ENCODE measurements at places on chromosomes 7 and 10.

DNA sequence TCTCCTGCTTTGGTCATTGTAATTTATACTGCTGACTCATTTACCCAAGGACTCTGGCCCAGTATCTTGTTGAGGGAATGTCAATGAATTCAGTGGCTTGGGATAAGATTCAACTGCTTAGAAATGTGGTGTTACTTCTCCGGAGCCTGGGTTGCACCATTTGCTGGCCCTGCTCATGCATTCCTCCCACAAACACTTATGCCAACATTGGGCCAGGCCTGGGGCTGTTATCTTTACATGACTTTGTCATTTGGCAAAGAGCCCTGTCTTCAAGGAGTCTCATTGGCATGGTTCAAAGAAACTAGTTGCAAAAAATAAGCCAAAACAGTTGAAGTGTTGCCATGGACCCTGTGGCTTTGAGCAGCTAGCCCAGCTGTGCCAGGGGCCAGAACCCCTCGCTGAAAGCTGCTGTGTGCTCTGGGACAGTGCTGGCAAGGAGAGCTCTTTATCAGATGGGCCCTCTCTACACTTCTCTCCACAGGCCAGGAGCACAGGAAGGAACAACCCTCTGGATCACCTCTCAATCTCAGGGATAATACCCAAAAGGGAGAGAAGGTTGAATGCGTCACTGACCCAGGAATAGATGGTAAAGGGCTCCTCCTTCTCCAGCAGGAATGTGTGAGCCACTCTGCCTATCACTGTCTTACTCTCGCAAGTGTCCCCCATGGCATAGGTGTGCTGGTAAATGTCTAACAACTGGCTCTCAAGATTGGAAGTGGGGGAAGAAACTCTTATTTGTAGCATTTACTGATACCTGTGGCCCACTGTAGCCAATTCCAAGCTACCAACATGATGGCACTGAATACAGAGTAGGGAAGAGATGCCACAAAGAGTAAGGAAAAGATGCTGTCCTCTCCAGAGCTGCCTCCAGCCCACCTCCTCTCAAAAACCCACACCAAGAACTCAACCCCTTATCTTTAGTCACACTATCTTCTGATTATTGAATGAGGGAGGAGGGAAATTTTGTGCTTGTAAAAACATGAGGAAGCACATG is 23.5 kb upstream of the PDE1C start:
- peak; percentile 96 for DNase-seq

- DNase-seq: no peak
Measured at GRCh38 chr7:33044401-33044718, 18.2 kb downstream of the NT5C3A start.

DNA sequence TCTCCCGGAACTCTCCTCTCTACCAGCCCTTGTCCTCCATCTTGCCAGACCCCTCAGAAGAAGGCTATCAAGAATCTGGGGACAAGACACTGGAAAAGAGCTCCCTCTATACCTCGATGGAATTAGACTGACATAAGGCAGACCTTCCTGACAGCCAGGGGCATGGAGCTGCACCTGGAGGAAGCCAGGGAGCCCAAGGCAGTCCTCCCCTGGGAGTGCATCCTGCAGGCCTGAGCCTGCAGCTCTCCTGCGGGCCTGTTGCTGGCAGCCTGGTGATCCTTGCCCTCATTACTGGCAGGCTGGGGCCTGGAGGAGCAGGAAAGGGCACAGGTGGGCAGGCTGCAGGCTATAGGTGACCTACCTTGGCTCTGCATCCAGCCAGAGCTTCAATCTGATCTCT is 323.4 kb downstream of the GRID1 start:
- no peak for DNase-seq

GRCh38 chr10:59830601-59831259 is 75.6 kb downstream of the CCDC6 start:
- DNase-seq: peak; percentile 34

GRCh38 chr7:137488038-137488437 is 144.5 kb upstream of the PTN start:
- no peak for DNase-seq

DNA sequence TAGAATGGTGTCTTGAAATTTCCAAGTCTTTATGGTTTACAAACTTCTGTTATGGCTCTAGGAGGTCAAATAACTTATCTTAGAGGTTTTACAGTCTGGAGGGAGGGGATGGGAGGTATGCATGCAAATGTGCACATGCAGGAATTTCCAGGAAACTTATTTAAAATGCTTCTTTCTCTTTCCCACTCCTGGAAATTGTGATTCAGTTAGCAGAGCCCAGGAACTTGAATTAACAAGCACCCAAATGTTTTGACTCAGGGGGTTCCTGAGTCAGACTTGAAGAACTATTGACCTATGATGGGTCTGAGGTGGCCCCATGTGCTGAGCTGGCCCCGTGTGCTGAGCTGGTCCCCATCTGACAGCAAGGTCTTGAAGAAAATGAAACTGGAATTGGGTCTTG is 669.4 kb downstream of the INHBA start:
- peak; percentile 79 for DNase-seq

GRCh38 chr7:159038066-159038465 is 106.6 kb downstream of the VIPR2 start:
- DNase-seq: no peak

GRCh38 chr7:24963218-24963617 is 16.8 kb downstream of the OSBPL3 start:
- peak; percentile 75 for DNase-seq

GRCh38 chr7:76037310-76037709 is 10.5 kb downstream of the STYXL1 start:
- peak; percentile 52 for DNase-seq

GRCh38 chr10:102312683-102313082 is 67.4 kb downstream of the GBF1 start:
- DNase-seq: peak; percentile 39

GRCh38 chr7:50262446-50262845 is 42.1 kb upstream of the IKZF1 start:
- DNase-seq: no peak

DNA sequence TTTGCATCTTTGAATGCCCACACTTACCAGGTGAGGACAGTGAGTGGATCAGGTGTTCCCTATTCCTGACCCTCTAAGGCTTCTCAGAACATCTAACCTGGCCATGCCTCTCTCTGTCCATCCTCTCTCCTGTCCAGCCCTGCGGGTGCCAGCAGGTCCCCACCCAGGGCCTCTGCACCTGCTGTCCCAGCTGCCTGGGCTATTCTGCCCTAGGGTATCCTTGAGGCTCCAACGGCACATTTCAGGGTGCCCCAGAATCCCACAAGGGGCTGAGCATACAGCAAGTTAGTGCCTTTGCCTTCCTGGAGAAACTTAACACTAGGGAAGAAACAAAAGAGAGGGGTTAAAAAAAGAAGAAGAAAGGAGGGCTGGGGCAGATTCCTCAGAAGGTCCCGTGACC is 107.4 kb downstream of the UNCX start:
- DNase-seq: no peak

- DNase-seq: no peak
Measured at GRCh38 chr10:108902619-108903285, 1020.6 kb downstream of the XPNPEP1 start.

GRCh38 chr7:2461268-2462026 is 14.8 kb downstream of the GRIFIN start:
- DNase-seq: no peak

DNA sequence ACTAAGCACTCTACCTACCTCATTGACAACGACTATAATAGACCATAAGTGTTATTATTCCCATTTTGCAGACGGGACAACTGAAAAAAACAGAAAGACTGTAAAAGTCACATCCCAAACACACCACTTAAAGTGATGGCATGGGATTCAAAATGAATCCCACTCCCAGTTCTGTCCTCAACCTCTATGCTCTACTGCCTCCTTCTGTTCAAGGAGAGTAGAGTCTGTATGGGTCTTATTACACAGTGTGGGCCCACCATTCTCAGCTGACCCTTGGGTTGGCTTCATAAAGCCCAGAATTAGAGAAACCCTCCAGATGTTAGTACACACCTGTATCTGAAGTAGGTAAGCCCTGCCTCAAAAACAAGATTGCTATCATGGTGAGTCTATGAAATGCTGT is 102.2 kb downstream of the GRM8 start:
- no peak for DNase-seq

DNA sequence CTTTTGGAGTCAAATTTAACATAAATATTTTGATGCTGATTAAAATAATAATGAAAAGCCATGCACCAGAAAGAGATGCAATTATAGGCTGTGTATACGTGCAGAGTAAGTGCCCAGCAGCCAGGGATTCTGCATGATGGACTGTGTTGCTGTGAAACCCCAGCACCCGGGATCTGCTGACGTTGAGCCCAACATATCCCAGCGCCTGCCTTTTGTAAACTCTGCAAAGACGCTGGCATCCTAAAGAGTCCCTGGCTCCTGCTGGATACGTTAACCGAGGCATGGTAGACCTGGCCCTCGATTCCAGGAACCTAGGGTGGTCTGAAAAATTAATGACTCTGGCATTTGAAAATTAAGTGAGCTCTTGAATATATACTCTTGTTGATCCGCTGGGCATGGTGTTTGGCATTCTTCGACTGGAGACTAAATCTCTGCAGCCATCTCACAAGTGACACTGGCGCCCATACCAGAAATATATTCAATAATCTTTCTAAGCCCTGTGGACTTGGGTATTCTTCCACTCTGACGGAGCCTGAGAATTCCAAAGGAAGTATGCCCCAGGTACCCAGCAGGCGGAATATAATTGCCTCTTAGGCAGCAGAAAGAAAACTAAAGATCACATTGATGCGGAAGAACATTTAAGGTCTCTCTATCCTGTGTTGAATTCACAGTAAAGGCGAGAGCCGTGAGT is 191.2 kb upstream of the SH2B2 start:
- no peak for DNase-seq

DNA sequence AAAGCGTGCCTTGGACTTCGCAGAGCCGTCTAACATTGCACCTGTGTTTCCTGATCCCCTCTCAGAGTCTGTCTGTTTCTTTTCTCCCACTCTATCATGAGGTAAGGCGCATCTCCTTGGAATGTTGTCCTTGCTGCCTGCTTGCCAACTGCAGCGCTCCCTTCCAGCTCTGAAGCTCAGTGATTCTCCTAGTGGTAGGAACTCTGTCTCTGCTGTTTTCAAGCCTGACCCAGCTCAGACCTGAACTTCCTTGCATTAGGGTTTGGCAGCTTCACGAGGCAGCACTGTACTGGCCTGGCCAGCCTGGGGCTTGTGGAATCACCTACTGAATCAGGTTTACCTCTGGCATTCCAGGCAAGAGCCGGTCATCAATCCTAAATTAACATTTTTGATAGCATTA is 123.9 kb downstream of the CREB5 start:
- peak; percentile 26 for DNase-seq

DNA sequence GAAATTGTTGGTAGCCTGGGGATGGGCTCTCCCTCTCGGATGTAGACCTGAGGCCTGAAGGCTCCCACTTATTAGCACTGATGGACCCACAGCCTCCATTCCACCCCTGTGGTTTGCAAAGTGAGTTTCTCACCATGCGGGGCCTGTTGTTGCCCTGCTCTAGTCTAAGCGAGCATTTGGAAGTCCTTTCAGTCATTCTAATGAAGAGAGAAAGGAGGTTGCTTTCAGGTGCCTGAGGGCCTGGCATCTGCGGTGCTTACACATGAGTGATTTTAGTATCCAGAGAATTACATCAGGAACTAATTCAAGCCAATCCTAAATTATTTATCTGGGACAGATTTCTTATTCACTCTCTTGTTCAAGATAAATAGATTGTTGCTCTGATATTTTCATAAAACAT is 61.6 kb downstream of the NAMPT start:
- DNase-seq: no peak

- no peak for DNase-seq
Measured at GRCh38 chr10:2543142-2543886, 524.0 kb upstream of the PFKP start.

GRCh38 chr7:30369879-30370278 is 85.5 kb downstream of the ZNRF2 start:
- no peak for DNase-seq

DNA sequence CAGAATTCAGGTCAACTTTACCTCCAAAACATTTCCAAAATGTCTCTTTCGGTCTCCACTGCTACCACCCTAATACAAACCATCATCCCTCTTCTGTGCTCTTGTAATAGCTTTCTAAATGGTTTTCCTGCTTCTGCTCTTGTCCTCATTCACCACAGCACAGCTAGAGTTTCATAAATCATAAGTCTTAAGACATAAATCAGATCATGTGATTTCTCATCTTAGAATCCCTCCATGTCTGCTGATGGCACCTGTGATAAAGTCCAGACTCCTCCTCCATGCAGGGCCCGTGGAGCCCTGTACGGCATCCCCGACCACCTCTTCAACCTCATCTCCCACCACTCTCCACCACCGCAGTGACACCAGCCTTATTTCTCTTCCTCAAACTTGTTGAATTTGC is 212.3 kb upstream of the MKLN1 start:
- DNase-seq: no peak

DNA sequence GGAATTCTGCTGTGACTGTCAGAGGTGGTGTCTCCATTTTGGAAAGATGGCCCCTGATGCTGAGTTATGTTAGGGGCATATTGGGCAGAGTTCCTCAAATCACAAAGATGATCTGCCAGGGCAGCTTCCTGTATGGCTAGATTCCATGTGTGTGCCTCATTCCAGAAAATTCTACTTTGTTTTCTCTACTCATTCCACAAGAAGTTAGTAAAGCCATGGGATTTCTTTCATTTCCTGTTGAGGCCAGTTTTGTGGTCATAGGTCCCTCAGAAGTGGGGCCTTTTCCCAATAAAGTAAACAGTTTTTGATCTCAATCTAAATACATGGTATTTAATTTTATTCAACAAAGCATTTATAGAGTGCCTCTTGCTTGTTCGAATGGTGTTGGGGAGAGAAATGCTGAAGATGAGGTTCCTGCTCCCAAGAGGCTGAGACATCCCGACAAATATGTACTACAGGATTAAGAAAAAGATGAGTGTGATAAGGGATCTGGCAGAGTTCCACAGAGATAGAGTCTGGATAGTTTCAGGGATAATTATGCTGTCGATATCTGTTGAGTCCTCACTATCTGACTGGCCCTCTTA is 33.0 kb downstream of the MINDY4 start:
- peak; percentile 95 for DNase-seq

DNA sequence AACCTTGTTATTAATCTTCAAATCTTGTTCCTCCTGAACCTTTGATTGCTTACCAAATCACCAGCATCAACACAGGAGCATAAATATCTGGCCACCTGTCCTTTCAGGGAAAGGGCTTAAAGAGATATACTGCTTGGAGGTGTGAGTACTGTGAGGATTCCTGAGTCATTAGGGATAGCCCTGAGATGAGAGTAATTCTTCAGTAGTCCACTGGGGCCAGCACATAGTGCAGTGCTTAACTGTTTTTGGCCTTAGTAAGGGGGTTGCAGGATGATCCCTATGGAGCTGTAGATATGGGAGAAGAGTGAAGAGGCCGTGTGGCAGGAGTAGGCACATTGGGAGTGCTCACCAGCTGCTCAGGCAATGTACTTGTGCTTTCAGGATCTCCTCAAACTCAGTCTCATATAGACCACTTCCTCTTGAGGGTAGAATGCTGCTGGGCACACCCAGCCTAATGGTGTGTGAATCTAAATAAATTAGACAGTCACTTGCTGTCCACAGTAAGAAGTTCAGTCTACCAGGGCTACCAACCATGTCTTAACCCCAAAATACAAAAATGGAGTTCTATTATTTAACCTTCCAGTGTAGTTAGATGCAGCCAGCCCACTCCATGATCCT is 26.5 kb upstream of the GPR141 start:
- DNase-seq: no peak

All from astrocyte (in vitro differentiated cells and primary cell).